ENCODE measurements at places on chromosomes 3 and 15.

DNA sequence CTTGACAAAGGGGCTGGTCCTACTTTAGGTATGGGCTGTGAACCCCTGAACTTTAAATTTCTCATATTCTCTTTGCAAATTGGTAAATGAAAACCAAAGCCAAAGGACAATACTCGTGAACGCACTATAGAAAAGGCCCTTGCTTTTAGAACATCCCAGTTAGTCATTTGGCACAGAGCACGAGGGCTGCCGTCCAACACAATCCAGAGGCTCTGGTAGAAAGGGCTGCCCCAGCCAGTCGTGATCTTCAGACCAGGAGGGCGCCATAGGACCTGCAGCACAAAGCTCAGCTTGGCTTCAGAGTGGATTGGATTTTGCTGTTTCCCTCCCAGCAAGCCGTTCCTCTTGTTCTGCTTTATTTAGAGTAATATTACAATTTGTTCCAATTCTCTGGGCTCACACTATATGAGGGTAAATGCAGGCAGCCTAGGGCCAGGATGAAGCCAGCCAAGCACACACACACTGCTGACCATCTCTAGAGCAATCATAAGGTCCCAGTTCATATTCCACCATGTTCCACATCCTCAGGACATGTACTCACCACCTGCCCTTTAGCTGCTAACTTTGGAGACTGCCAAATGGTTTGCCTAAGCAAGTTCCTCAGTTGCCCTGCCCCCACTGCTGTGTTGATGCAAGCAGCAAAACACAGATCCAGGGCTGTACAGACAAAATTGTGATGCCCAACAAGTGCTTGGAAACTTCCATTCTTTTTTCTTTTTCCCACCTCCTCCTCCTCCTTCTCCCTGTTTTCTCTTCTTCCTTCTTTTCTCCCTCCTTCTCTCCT is 6.0 kb upstream of the BFSP2 start:
- no peak for DNase-seq

DNA sequence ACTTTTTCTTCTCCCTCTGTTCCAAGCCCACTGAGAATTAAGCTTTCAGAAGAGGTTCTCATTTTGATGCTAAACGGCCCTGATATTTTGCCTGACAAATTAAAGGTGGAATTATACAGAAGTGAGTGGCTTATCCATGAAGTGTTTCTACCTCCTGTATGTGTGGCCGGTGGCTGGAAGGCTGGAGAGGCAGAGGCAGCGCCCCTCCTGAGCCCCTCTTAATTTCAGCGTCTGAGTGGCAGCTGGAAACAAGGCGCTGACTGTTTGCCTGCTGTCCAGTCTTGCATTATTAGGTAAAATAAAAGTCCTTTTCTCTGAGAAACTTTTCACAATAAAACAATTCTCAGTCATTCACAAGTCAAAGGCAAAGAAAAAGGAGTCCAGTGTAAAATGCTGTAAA is 685.7 kb downstream of the MCTP2 start:
- no peak for DNase-seq

DNA sequence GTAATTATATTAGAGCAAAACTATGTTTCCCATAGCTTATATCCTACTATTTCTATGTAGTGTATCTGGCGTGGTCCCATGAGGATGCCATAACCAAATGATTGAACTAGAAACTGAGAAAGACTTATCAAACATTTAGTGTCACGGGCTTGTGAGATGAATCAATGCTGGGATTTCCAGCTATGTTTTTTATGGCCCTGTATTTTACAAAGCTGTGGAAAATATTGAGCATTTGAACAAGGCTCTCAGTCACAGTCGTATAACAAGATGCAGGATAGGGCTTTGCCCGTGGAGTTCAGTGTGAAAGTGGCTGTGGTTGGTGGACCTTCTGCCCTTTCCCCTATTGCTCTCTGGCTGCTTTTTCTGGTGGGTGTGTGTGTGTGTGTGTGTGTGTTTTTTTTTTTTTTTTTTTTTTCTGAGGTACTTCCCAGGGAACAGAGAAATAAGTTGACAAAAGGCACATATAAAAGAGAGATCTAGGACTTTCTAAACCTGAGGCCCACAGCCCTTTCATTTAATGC is 60.7 kb downstream of the CACNA1D start:
- no peak for DNase-seq

DNA sequence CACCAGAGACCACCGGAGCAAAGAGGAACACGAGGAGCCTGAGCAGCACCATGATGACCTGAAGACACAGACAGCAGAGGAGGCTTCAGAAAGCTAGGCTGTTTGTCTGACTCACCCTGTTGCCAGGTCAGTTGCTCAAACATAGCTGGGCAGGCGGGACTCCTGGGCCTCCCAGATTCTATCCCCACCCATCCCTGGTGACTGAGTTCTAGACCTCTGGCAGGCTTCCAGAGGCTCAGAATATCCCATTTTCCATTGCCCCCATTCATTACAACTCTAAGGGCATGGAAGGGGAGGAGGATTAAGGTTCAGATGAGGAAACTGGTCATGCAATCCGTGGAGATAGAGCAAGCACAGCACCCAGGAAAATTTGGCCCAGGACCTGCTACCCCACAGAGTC is at the start of gene CDHR4:
Gene CDHR4 (minus strand): TSS at position 113 of the 400 bp plus-strand sequence. CDS start 61 bp downstream, at position 52.
- no peak for DNase-seq

GRCh38 chr3:153840487-153840886 is 280.7 kb upstream of the ARHGEF26 start:
- no peak for DNase-seq

- no peak for DNase-seq
Measured at GRCh38 chr15:60682115-60682514, 203.2 kb upstream of the ICE2 start.

GRCh38 chr15:91118817-91119590 is 18.9 kb downstream of the SV2B start:
- no peak for DNase-seq

GRCh38 chr15:73741321-73741836 is 11.8 kb downstream of the INSYN1 start:
- no peak for DNase-seq

- no peak for DNase-seq
Measured at GRCh38 chr3:141455603-141456300, 31.1 kb upstream of the RASA2 start.

DNA sequence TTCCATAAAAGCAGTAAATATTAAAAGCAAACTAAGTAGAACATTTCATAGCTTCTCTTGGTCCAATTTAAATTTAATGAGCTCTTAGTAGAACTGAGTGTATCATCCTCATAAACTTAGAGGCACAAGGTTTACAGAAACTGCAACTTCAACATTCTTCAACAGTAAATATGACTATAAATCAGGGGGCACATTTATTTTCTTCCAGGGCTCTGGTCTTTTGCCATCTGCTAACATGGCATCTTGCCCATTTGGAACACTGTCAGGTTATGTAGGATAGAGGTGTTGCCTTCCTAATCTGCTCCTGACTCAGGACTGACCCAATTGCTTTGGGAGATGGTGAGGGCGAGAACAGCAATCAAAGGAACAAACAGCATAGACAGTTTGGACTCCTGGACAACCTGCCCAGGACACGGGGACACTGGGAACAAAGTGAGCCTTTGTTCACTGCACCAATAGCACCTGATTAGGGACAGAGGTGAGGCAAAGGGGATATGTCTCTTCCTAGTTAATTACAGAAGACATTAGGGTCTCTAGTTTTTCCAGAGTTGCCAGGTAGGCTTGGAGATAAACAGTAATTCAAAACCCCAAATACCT is 610.2 kb upstream of the ROBO2 start:
- DNase-seq: no peak

GRCh38 chr3:77203851-77204250 is 164.0 kb downstream of the ROBO2 start:
- DNase-seq: no peak

GRCh38 chr15:78307976-78308375 is 8.6 kb upstream of the SKIC8 start:
- no peak for DNase-seq

DNA sequence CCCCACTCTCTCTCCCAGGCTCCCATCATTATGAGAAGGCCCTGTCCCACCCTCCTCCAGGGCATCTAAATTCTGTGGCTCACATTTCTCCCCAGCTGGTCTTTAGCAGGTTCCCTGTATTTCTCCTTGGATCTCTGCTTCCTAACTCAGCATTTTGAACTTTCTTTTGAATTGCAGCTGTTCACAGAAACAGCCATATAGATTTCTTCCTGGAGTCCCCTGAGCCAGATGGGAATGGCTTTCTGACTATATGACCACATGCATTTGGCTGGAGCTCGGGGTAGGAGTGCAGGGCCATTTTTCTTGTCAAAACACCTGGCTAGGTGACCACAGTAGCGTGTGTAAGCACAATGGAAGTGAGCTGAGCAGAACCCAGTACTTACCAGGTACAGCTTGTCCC is 22.0 kb downstream of the RBP2 start:
- DNase-seq: no peak

DNA sequence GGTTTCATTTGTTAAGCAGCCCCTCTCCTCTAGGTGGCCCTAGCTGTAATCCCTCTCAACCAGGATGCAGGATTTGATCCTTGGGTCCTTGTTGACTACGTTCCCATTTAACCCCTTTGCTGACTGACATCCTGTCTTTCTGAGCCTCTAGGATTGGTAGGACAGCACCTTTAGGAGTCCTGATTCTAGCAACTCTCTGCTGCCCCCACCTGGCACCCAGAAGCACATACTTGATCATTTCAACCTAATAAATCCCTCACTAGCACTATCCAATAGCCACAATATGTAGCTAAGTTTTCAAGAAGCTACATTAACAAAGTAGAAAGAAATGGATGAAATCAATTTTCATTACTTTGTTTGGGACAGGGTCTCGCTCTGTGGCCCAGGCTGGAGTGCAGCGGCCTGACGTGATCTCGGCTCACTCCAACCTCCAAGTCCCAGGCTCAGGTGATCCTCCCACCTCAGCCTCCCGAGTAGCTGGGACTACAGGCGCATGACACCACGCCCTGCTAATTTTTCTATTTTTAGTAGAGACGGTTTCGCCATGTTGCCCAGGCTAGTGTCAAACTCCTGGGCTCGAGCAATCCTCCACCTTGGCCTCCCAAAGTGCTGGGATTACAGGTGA is 28.3 kb downstream of the RSL24D1 start:
- DNase-seq: peak; percentile 41

DNA sequence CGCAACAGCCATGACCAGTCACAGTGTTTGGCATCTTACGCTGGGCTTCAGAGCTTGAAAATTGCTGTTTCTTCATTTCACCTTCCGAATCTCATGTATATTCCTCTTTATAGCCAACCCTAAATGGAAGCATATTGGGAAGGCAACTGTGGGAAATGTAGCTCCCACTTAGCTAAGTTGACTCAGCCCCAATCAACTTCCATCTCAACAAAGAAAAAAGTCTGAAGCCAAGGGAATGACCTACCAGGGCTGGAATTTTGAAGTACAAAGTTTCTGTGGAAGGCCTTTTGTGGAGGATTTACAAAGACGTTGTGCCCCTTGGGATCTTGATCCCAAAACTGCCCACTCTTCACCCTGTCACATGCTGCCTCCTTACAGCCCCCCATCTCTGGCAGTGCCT is 85.2 kb upstream of the OXTR start:
- no peak for DNase-seq

DNA sequence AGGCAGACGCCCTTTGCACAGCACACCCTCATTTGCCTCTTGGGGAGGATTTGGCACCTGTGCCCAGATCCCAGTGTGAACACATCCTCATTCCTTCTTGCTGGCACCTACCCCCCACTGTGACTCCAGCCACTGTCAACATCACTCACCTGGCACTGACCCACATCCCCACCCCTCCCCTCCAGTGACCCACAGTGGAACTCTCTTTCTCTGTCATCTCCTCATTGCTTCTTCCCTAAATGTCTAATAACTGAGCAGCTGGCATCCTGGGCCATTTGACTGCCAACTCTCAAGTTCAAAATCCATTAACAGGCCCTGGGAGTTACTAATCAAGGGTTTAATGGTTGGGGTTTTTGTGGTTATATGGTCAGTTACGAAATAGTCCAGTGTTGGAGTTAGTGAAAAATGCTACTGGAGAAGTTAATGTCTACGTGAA is 14.4 kb downstream of the SNAPC5 start:
- no peak for DNase-seq

- DNase-seq: no peak
Measured at GRCh38 chr3:102215166-102215565, 219.6 kb upstream of the ZPLD1 start.

GRCh38 chr15:79736435-79737000 is 160.3 kb downstream of the MTHFS start:
- no peak for DNase-seq

DNA sequence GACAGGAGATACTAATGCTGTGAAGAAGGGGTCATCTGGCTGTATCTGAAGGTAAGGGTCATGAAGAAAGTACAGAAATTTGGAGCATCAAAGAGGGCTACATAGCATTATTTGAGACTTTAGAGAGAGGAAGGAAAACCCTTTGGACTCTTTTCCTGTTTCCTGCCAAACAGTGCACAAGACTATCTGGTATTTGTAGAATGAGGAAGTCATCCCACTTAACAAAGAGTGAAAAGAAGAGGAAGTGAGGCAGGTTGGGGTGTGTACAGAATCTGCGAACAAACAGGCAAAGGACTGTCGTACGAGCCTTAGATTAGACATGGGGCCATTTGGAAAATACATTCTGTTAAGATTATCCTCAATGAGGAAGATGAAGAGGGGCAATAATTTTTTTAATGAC is 546.8 kb upstream of the EPHA6 start:
- no peak for DNase-seq

- DNase-seq: no peak
Measured at GRCh38 chr3:186990878-186991308, 60.6 kb downstream of the ST6GAL1 start.

DNA sequence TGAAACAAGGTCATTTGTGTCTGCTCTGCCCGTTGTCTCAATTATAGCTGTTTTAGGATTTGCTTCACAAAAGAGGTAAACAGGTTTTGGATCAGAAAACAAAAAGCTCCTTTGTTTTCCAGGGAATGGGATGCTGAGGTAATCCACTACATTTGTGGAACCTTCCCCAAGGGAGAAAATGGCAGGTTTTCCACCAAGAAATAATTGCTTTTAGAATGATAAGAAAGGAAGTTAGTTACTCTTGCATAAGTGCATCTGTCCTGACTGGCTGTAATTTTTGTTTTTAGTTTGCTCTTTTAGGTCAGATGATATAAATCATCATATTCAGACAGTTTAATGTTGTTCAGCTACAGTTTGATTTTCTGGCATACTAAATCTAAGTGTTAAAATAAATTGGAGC is 198.5 kb upstream of the COL8A1 start:
- DNase-seq: no peak

DNA sequence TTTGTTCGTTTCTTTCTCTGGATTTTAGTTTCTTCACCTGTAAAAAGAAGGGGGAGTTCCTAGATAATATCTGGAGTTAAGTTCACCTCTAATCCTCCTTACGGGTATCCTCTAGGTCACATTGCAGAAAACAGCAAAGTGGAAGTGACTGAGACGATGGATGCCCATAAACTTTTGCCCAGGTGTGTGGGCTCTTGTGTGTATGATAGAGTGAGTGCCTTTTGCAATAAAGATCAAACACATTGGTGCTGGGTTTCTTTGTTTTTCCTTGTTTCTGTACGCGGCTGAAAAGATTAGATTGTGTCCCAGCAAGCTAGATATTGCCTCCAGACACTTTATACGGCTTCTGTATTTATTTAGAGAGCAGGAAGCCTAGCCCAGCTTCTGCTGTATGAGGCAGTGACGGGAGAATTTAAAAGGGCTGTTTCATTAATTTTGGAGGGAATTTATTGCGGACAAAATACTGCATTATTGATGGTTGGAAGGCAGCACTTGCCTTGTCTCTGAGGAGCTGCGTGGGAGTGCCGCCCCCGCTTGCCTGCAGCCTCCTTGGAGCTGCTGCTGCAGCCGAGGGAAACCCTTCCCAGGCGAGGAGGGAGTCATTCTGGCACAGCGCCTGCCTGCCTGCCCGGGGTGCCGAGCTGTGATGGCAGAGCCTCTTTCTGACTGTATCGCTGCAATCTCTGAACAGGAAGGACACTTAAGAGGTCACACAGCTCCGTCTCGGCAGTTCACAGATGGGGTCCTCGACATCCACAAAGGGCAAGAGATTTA is 38.5 kb downstream of the PYDC2 start:
- no peak for DNase-seq
